ENCODE measurements at places on chromosomes 13 and 19. TPM values are rescaled to one million over a fixed set of nuclear protein-coding genes. Genes with fewer than 3 reads are reported as not detected.

The SULT2B1 gene
- total RNA-seq: not detected

The ZNF534 gene
- total RNA-seq: not detected

The LSR gene
- total RNA-seq: 1.6 TPM

The TGFBR3L gene
- not detected for total RNA-seq

The ZNF296 gene
- not detected for total RNA-seq

The LSM14A gene
- total RNA-seq: 56.5 TPM

Measured in cardiac atrium fibroblast (primary cell).